ENCODE measurements at places on chromosomes 7 and 10.

DNA sequence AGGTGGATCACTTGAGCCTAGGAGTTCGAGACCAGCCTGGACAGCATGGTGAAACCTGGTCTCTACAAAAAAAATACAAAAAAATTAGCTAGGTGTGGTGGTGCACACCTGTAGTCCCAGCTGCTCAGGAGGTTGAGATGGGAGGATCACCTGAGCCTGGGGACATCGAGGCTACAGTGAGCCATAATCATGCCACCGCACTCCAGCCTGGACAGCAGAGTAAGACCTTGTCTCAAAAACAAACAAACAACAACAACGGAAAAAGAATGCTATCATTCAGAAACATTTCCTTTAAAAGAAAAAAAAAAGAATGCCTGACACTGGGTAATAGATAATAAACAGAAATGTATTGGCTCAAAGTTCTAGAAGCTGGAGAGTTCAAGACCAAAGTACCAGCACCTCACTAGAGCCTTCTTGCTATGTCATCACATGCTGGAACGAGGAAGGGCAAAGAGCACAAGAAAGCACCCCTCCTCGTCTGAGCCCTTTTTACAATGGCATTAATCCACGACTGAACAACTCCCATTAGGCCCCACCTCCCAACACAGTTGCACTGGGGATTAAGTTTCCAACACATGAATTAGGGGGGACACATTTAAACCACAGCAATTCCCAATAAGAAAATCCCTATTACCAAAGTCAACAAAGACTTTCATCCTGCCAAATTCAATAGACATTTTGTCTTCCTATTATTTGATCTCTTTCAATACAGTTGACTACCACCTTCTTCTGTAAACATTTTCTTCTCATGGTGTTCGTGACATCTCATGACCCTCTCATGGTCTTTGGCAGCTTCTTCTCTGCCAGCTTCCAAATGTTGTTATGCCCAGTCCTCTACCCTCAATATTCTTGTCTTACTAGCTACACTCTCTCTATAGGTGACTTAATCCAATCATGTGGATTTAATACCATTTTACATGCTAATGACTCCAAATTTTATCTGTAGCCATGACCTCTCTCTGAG lies 20.0 kb downstream of the AKR1D1 start:
- no peak for DNase-seq

GRCh38 chr10:22712956-22713852 lies 1.2 kb downstream of the PIP4K2A start:
- no peak for DNase-seq

- DNase-seq, result no peak
Measured at GRCh38 chr7:134891262-134891695, 95.0 kb upstream of the AGBL3 start.

- no peak for DNase-seq
Measured at GRCh38 chr7:151695951-151696541, 176.4 kb upstream of the RHEB start.

GRCh38 chr10:48609441-48609840 lies 4.6 kb upstream of the ARHGAP22 start:
- no peak for DNase-seq

DNA sequence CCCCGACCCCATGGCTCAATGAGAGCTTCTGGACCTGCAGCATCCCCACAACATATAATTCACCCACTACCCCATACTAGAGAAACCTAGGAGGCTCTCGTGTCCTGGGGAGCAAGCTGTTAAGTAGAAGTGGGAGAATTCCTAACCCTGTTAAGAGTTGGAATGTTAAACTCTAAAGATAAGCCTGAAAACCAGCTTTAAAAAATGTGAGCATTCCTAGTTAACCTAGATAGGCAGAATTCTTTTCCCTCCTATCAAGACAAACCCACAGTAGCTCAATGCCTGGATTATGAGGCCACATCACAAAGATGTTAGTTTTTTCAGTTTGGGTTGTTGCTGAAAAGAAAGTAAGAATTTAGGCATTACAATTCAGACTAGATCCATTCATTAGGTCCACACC lies 42.9 kb downstream of the GRM8 start:
- no peak for DNase-seq

GRCh38 chr10:3036155-3037021 lies 31.0 kb upstream of the PFKP start:
- DNase-seq, result no peak

Measured in NCI-H1092 (cell line).